ENCODE measurements at places on chromosomes 4 and X.

GRCh38 chr4:82099928-82100579 is 273.7 kb downstream of the HNRNPD start:
- ATAC-seq: no peak

DNA sequence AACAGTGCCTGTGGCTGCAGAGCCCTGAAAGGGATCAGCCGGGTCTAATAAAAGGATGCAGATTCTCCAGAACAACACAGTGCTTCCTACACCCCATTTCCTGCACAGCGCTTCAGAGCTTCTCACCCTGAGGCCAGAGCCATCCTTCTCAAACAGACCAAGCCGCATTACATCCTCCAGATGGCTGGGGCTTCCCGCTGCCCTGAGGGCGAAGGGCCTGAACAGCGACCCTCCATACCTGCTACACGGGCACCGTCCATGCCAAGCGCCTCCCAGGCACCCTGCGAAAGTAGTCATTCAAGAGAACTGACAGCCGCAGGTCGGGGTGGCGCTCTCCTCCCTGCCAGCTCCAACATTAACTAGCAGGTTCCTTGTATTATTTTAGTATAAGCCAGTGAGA is 36.5 kb downstream of the ACOX3 start:
- ATAC-seq: no peak

- ATAC-seq: no peak
These were observed 14.8 kb downstream of the USP38 start for GRCh38 chr4:143199503-143199902.

- no peak for ATAC-seq
These were observed 6.4 kb downstream of the SLC25A6 start for GRCh38 chrX:1385253-1386223.

GRCh38 chr4:177163532-177163931 is 146.1 kb upstream of the NEIL3 start:
- no peak for ATAC-seq

GRCh38 chrX:30830326-30830943 is 58.6 kb downstream of the TAB3 start:
- ATAC-seq: no peak

- no peak for ATAC-seq
These were observed 512.3 kb upstream of the EPHA5 start for GRCh38 chr4:66182636-66183035.

All from activated CD4-positive, CD25-positive, alpha-beta regulatory T cell treated with anti-CD3 and anti-CD28 coated beads, Interleukin-2, amount 50 U/mL, for 24 hours (primary cell).